ENCODE measurements at places on chromosomes 11 and 22.

GRCh38 chr22:24401931-24402367, 25.4 kb upstream of the ADORA2A start:
- DNase-seq: no peak

DNA sequence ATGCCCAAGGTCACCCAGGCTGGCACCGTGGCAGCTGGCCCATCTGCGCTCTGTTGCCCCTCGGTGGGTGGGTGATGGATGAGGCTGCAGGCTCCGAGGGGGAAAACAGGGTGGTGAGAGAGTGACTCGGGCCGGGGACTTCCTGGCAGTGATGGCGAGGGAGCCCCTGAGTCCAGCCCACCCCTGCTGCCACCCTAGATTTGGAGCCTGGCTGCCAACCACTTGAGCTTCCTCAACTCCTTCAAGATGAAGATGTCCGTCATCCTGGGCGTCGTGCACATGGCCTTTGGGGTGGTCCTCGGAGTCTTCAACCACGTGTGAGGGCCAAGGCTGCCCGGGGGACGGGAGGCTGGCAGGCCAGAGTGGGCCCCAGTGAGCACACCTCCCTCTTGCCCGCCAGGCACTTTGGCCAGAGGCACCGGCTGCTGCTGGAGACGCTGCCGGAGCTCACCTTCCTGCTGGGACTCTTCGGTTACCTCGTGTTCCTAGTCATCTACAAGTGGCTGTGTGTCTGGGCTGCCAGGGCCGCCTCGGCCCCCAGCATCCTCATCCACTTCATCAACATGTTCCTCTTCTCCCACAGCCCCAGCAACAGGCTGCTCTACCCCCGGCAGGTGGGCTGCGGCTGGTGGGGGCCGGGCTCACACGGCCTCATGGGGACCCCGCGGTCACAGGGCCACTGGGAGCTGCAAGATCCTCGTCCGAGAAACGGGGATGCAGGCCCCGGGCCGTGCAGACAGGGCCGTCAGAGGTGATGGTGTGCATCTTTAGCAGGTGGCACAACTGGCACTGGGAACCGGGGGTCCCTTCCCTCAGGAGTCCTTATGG, 10.1 kb downstream of the TCIRG1 start:
- no peak for DNase-seq

DNA sequence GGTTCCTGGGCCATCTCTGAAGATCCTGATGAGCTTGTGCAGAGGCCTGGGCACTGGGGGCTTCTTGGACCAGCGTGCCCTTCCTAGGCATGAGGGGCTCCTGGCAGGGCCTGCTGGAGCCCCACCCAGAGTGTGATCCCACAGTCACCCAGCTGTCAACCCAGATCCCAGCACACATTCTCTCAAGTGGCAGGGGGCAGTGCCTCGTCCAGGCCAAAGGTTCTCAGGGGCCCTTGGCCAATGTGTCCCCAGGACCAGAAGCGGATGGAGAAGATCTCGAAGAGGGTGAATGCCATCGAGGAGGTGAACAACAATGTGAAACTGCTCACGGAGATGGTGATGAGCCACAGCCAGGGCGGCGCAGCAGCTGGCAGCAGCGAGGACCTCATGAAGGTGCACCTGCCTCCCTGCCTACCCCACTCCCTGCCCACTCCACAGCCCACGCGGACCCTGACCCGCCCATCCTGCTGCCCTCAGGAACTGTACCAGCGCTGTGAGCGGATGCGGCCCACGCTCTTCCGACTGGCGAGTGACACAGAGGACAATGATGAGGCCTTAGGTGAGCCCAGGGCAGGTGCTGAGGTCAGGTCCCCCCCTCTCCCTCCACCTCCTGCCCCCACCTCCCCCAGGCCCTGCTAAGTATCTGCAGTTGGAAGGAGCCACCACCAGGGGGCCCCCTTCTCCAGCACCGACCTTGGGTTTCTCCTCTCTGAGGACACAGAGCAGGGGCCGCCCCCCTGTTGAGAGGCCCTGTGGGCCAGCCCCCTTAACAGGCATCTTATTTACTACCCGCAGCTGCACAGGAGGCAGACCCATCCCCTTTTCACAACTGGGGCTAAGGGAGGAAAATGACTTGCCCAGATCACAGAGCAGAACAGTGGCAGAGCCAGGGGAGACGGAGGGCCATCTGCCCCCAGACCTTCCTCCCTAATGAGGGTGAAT, 14.7 kb downstream of the GGA1 start:
- no peak for DNase-seq

DNA sequence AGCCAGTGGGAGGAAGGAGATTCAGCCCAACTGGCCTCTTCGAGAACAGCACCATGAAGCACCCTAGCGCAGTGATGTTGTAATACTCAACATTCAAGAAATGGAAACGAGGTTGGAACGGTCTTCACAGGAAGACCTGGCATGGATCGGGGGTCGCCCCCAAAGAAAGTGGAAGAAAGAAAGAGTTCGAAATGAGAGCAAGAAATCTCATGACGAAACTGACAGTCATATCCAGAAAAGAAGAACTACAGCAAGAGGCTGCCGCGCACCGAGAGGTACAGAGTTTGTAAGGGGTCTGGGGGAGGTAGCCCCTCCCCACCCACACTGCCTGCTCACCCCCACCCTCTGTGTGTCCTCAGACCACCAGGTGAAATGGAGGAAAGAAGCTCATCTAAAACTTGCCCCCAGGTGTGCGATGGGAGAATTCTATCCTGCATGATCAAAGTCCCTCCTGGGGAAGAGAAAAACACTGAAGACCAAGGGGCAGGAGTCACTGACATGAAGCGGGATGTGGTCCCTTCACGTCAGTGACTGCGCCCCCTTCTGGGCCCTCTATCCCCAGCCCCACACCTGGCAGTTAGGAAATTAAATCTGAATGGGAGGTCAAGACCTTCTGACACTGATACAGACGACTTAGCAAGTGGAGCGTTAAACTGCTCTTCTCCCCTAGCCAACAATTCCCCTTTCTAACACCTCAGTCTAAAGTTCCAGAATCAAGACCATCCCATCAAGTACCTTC, 52.9 kb upstream of the SPATA19 start:
- no peak for DNase-seq

GRCh38 chr22:27108425-27109114, 451.2 kb downstream of the MIAT start:
- DNase-seq: no peak

GRCh38 chr11:108960501-108960900, 295.6 kb downstream of the DDX10 start:
- no peak for DNase-seq

- no peak for DNase-seq
Observed at GRCh38 chr11:76574406-76574805, 96.1 kb downstream of the LRRC32 start.

- no peak for DNase-seq
Observed at GRCh38 chr22:32044913-32045312, 1.9 kb downstream of the SLC5A1 start.

- no peak for DNase-seq
Observed at GRCh38 chr11:74330075-74330858, 18.8 kb upstream of the P4HA3 start.

DNA sequence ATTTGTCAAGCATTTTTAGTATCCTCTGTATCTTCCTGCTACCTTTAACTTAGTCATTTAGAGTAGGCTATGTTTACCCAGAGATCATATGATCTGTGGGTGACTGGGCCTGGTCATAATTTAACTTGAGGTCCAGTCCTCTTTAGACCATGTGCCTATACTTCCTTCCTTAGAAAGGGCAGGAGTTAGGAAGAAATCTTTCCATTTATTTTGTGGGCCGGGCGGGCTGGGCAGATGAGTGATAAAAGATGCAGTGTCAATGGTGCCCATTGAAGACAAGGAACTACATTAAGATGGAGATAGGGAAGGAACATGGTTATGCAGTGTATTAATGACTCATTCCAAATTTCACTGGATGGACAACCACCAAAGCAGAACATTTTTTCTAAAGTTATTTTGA, 30.9 kb upstream of the PDE3B start:
- no peak for DNase-seq

GRCh38 chr11:104051778-104052177, 15.3 kb downstream of the DDI1 start:
- DNase-seq: no peak

- no peak for DNase-seq
Observed at GRCh38 chr11:1450949-1451710, 35.4 kb downstream of the MOB2 start.

GRCh38 chr11:118897721-118898310, 14.1 kb downstream of the CXCR5 start:
- DNase-seq: no peak

DNA sequence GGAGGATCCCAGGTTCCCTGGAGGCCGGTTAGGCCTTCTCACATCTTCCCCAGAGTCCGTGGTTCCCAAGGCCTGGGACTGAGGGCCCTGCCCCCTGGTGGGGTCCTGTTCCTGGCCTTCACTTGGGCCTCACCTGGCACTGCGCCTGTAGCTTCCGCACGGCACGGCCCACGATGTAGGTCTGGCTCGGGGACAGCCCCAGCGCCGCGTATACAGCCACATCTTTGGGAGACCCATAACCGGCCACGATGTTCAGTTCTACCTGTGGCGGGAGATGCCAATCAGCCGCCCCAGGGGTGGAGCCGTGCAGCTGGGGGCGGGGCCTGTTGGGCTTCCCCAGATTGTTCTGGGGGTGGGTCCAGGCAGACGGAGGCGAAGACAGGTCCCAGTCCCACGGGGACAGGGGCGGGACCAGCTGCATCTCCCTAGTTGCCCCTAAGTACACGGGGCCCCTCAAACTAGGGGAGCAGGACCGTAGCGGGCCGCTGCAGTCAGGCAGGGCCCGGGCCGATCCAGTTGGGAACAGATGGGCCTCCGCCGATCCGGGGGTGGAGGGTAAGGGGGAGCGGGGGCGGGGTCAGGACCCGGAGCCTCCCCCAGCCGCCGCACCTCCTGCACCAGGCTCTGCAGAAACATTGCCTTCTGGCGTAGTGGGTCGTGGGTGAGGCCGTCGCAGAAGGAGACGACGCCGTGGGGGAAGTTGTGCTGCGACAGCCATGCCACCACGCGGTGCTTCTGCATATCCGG, 10.1 kb downstream of the AIP start:
- DNase-seq: no peak

DNA sequence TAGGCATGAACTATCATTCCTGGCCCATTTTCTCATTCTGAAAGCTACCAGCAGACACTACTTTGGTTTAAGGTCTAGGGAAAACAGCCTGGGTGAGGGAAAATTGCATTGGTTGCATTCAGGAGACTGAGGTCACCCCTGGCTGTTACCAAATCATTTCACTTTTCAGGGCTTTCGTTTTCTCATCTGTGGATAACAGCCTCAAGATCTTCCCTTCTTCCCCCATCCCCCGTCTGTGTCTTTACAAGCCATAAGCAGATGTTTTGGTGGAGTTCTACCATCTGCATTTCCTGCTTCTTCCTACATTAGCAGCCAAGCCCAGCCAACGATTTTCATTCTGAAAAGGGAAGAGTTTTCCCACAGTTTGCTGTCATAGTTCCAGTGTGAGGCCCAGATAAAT, 130.4 kb downstream of the HIPK3 start:
- DNase-seq: no peak

DNA sequence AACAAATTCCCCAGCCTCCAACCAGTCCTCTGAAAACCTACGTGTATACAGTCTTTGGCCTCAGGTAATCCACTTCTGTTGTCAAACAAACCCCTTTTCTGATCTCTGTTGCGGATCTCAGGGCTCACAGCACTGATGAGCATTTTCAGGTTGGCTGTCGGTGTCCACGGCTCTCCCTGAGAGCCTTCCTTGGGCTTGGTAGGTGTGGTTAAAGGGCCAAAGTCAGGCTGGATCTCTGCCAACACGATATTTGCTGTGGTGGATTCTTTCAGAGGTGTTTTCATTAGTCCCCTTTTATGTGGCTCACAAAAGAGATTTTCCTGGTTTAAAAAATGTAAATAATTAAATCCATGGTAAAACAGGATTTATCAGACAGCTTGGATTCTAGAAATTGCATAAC, 2.9 kb downstream of the E2F8 start:
- no peak for DNase-seq

- no peak for DNase-seq
Observed at GRCh38 chr22:42436404-42436803, 4.2 kb upstream of the NFAM1 start.

DNA sequence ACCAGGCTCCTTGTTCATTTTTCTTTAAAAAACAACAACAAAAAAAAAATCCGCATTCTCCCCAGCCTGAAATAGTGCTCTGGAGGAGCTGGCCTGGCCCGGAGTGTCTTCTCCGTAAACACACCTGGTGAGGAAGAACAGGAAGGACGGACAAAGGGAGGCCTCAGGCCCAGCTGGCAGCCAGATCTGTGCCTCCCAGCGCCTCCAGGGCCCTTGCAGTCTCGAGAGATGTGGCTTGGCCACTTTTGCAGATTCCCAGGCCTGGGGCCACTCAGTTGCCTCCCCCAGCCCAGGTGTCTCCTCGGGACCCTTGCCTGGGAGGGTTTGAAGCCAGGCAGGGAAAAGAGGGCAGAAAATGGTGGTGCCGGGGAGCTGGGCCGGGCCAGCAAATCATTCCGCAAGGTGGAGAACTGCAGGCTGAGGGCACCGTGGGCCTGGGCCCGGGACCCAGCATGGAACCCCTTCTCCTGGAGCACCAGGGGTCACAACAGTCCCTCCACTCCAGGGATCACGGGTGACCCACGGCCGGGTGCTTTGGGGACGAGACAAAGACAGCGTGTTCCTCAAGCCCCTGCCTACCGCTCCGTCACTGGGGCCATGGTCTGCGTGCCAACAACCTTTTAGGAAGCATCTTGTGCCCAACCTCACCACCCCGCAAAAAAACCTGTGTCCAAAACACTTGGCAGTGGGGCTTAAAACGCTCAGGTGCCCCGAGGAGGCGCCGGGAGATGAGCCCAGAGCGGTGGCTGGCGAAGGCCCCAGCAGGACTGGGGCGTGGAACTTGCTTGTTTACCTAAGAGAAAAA, 67.1 kb upstream of the WNT7B start:
- DNase-seq: no peak

GRCh38 chr11:26319906-26320305, 12.0 kb upstream of the ANO3 start:
- no peak for DNase-seq

DNA sequence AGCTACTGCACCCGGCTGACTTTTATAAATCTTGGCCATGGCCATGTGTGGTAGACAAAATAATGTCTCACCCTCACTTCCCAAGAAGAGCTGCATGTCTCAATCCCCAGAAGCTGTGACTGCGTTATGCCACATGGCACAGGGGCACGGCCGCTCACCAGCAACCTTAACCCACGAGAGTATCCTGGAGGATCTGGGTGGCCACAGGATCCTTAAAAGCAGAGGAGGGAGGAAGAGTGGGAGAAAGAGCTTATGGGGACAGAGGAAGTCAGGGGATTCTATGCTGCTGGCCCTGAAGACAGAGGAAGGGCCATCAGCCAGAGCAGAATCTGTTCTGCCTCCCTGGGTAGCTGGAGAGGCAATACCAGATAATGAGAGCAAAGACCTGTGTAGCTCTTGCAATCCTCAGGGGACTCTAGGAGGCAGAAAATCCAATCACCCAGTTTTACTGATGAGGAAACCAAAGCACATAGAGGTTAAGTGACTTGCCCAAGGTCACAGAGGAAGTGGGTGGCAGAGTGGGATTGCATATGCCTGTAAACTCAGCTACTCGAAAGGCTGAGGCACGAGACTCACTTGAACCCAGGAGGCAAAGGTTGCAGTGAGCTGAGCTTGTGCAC, 55.3 kb downstream of the CELSR1 start:
- no peak for DNase-seq

- DNase-seq: no peak
Observed at GRCh38 chr22:32236970-32237369, 18.2 kb downstream of the SLC5A4 start.

All from stimulated activated CD4-positive, alpha-beta T cell treated with anti-CD3 and anti-CD28 coated beads, TNF-alpha, amount 100 ng/mL, for 1 hour (primary cell).